ENCODE measurements at places on chromosomes 12 and 14.
A peak's percentile ranks its signal among the peaks of the same experiment; 100 is the strongest.

DNA sequence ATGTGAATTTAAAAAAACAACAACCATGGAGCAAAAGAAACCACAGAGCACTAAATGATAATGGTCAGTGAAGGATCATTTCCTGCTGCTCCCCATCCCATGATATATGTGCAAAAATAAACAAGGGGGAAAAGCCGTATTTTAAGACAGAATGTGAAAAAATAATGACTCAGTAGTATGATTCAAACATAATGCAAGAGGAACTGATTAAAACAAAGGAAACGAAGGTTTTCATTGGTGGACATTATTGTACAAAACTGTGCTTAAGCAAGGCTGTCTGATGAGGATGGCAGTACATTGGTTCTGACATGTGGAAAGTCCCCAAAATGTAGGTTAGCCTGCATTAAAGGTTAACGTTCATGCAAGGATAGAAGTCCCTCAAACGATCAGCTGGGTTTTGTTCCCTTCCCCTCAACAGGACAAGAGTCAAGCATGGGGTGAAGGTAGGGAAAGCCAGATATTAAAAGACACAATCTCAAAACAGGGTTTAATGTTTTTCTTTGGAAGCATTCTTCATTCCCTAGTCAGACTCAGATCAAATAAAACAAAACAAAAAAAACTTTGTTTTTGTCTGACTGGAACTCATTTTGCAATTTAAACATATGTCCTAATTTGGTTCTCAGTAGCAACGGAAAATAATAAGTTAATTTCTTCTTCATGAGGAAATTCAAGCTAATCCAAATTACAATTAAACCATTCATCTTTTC is 26.3 kb upstream of the PTGDR start:
- DNase-seq = no peak

DNA sequence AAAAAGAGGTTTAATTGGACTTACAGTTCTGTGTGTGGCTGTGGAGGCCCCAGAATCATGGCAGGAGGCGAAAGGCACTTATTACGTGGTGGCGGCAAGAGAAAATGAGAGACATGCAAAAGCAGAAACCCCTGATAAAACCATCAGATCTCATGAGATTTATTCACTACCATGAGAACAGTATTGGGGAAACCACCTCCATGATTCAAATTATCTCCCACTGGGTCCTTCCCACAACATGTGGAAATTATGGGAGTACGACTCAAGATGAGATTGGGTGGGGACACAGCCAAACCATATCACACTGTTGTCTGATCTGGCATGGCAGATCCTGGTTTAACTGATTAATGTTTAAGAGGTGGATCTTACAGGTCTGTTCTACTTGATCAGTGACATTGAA is 5.6 kb downstream of the DDX47 start:
- no peak for DNase-seq

- DNase-seq = no peak
These were observed 24.2 kb downstream of the GLT8D2 start for GRCh38 chr12:104025771-104026170.

DNA sequence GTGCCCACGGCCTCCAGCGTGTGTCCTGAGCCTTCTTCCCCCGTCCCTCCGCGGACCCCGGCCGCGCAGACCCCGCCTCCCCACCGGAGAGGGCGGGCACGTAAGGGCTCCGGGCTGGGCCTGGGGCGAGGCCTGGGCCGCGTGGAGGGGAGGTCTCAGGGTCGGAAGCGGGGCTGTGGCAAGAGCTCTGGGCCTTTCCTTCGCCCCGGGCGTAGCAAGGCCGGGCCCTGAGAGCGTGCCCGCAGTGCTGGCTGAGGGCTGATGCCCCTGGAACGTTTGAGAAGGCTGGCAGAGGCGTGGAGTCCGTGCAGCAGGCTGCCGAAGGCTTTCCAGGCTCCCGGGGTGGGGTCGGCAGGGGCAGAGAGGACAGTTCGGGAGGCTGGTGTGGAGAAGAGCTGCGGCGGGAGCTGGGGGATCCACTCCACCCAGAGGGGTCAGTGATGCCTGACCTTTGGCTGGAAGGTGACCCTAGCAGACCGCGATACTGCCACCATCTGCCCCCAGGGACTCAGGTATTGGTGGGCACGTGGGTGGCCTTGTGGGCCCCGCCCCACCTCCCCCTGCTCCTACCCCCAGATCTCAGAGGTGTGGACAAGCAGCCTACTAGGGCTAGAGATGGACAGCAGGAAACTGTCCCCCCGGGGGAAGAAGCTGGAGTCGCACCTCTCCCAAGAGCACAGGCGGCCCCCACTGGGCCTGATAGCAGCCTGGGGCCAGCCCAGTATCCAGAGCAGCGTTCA is 558 bp downstream of the TEX22 start:
- DNase-seq = peak; percentile 36

DNA sequence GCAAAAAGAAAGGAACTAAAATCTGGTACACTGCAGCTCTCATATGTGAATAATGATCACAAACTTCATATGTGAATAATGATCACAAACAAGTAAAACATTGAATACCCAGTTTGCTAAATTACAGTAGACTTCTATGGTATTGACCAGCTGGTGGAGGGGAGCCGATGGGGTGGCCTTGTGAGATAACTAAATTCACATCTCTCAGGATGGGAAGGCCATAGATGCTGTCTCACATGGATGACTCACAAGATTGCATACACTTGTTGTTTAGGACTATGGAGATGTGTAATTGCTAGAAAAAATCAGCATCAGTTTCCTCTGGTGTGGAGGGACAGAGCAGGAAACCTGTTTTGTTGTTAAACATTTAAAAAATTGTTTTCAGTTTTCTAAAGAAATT is 49.2 kb downstream of the ACACB start:
- DNase-seq = no peak

DNA sequence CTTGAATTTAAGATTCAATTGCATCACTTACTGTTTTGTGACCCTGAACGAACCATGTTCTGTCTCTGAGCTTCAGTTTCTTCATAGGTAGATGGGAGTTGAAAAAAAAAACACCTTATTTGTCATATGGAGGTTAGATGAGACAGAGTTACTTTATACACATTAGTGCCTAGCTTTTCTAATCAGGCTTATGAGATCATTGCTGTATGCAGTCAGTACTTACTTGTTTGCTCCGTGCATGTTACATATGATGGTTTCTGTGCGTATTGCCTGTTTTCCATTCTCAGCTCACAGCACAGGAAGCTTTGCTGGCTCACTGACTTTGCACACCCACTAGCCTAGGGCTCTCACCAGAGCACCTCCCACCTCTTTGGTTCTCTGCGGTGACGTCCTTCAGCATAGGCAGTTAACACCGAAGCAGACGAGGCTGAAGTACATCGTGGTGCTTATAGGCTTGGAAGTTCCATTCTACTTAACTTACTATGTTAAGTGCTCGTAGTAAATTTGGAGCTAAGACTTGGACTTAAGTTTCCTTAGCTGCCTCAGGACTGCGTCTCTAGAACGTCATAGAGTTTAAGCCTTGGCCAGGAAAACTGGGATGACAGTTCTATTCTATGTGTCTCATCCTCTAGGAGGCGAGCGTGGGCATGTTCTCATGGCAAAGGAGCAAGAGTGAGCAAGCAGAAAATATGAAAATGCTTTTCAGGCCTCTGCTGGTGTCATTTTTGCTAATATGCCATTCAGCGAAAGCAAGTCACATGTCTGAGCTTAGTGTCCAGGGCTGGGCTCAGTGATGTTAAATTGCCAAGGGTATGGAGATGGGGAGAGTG is 57.3 kb downstream of the NRXN3 start:
- no peak for DNase-seq

DNA sequence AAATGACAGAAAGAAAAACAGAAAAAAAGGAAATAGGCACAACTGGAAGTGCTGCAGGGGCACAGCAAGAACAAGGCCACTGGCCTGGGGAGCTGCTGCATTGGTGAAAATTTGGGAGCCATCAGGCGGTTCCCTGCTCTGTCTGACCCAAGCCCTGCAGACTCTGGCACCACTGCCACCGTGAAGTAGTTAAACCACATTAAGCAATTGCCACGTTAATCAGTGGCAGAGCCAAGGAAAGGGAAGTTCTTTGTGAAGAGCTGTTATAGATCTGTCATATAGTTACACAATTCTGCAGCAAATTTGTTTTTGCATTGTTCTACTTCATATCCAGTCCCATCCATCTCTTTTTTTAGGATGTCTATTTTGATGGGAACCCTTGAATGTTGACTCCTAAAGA is 915.3 kb downstream of the FSCB start:
- no peak for DNase-seq

DNA sequence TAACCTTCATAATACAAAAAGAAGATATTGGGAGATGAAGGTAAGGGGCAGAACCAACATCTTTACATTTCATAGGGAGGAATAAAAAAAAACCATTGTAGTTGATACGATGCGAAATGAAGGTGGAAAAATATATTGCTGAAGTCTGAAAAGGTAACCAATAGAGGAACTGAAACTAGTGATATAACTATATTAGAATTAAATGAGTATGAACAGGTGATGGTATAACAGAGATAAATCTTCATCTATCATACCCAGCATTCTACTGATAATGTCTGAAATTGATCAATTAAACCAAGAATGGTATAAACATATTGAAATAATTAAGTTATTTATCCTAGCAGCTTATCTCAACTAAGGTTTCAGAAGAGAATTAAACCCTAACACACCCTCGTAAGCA is 332.1 kb downstream of the NELL2 start:
- no peak for DNase-seq

GRCh38 chr12:26566675-26567074 is 266.3 kb downstream of the ITPR2 start:
- no peak for DNase-seq

GRCh38 chr12:25480145-25480544 is 72.9 kb downstream of the LMNTD1 start:
- no peak for DNase-seq

DNA sequence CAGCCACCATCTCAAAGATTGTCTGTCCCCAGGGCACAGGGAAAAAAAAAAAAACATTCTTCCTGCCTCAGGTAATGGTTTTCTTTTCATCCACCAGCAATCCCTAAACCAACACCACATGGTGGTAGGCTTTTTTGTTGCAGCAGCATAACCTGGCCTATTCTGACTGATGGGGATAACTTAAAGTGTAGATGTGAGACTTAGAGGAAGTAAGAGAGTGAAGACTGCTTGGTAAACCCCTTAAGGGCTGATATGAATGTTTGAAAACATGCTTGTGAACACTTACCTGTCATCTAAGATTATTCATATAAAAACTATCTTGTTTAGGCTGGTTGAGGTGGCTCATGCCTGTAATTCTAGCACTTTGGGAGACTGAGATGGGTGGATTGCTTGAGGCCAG is 130.2 kb upstream of the RAP1B start:
- no peak for DNase-seq

DNA sequence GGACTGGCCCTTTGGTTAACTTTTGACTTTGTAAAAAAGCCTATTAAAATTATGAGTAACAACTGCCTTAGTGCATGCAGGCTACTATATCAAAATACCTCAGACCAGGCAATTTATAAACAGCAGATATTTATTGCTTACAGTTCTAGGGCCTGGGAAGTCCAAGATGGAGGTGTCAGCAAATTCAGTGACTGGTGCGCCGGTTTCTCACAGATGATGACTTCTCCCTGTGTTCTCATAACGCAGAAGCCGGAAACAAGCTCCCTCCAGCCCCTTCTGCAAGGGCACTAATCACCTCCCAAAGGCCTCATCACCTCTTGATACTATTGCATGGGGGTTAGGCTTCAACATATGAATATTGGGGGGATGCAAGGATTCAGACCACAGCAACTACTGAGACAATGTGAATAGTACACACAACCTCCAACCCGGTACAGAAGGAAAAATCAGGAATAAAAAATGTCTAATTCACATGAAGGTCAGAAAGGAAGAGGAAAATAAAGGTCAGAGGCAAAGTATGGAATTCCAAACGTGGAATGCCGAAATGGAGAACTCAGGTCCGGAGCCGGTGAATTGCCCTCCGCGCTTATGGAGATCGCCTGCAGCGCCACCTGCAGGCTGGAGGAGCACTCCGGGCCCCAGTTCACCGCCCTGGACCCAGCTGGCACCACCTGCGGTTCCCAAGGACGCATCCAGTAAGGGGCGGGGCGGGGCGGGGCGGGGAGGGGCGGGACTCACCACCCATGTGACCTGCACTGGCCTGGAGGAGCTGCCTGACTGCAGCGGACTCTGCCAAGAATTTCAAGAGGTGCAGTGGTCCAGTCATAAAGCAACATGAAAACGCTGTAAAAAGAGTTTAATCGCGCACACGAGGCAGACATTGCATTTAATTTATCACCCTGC is 203.4 kb downstream of the KIF26A start:
- no peak for DNase-seq

DNA sequence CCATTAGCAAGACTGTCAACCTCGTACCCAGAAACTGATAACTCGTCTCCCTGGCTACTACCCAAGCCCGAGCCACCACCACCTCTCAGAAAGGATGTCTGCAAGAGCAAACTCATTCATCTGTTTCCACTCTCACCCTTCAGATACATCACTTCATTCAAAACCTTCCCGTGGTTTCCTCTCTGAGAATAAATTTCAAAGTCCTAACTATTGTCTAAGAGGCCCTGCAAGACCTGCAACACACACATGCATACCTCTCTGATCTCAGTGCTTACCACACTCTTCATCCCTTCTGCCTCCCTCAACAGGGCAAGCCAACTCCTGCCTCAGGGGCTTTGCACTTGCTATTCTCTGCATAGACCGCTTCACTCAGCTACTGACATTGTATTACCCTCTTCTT is 40.6 kb downstream of the PPP1R13B start:
- DNase-seq = no peak

GRCh38 chr12:78870539-78870938 is 6.0 kb downstream of the SYT1 start:
- no peak for DNase-seq

- no peak for DNase-seq
These were observed 38.6 kb downstream of the SPTSSA start for GRCh38 chr14:34423445-34423844.

- DNase-seq = no peak
These were observed 36.1 kb upstream of the EVL start for GRCh38 chr14:100028990-100029677.

DNA sequence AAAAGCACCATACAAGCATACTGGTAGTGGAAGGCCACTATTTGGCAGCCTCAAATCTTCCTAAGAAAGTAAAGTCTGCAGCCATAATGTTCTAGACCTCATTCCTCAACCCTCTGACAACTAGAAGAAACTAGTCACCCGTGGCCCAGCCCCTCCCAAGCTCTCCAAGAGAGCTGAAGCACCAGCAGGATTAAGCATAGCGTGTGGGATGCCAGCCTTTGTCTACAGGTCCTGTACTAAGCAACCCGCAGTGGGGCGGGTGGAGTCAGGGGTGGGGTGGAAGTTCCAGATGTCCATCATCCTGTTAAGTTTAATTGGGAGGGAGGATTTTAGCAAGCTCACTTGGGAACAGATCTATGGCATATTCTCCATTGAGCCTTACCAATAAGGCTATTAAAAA is 14.2 kb downstream of the SLC11A2 start:
- DNase-seq = no peak

GRCh38 chr12:132357623-132358186 is 28.3 kb upstream of the GALNT9 start:
- DNase-seq = no peak

DNA sequence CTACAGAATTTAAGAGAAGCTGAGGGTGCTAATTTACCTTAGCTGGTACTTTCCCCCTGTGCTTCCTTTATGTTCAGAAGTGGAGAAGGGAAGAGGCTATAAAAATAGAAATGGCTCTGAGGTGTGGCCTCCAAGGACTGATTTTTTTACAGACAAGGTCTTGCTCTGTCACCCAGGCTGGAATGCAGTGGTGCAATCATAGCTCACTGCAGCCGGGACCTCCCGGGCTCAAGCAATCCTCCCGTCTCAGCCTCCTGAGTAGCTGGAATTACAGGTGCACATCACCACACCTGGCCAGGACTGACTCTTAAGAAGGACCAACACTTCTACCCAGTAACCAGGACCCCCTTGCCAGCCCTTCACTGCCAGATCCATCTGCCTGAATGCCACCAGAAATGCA is 23.9 kb upstream of the NAP1L1 start:
- DNase-seq = no peak

GRCh38 chr14:75989134-75989533 is 3.6 kb downstream of the IFT43 start:
- no peak for DNase-seq
